ENCODE measurements at places on chromosomes 4 and X.

DNA sequence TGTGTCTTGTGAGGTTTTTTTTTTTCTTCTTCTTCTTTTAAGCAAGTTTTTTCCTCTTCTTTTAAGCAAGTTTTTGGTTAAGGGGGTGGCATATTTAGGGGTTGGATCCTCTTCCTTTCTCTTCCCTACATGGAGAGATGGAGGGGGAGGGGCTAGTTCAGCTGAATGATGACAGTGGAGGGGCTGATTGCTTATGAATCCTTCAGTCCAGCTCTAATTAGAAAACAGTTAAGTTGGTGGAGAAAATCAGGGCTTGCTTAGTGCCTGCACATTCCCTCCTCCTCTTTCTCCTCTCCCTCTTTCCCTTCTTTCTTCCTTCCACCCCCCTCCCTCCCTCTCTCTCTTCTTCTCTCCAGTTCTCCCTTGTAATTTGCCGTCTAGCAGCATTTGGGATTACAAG is 4.4 kb upstream of the HAND2 start:
- no peak for DNase-seq

DNA sequence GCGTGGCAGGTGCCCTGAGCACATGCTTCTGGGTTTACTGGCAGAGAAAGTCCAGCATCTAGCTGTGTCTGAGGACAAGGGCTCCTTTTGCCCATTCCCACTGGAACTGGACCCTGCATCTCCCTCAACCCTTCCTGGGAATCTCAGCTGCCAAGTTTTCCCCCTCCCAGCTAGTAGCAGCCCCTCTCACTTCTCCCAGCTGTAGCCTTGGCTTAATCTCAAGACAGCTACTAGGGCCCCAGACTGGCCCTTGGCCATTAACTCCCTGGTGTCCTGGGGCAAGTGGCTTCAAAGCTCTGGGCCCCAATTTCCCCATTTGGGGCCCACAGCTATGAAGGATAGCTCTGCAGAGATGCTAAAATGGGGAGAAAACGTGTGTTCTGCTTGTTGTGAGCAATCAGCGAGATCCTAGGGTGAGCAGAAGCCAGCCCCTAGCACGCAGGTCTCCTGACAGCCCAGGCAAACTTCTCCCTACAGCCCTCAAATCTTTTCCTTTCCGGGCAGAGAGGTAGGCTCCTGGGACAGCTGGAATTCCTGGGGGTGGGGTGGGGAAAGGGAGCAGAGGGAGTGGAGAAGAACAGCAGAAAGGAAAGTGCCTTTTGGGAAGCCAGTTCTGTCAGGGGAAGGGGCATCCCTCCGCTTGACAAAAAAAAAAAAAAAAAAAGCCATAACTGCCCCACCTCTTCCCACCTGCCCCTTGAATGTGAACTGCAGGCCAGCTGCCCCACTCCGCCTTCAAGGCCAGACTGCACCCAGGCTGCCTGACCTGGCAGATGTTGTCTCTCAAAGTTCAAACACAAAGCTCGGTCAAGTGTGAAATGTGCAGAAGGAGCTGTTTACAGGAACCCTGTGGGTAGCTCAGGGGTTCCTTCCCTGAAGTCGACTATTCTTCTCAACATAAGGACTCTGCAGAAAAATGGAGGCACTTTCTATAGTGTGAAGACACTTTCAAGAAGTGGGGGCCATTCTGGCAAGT is 16.6 kb downstream of the FGD1 start:
- no peak for DNase-seq

DNA sequence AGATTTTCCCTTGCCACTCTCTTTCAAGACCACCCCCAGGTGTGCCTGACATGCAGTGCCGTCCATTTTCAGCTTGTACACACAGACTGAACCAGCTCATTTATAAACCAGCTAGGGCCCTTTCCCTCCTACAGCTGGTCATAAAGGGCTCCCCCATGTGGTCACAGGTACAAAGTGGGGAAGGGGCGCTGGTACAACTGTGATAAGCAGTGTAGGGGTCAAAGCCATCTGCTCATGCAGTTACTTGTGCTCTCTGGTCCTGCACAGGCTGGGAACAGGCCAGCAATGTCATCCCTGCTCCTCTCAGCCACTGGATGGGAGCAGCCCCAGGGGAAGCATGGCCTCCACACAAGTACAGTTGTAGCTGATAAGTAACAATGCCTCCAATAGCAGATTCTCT is 20.6 kb downstream of the GABRQ start:
- DNase-seq = no peak

GRCh38 chr4:137630252-137630651 is 98.0 kb upstream of the PCDH18 start:
- DNase-seq = no peak

DNA sequence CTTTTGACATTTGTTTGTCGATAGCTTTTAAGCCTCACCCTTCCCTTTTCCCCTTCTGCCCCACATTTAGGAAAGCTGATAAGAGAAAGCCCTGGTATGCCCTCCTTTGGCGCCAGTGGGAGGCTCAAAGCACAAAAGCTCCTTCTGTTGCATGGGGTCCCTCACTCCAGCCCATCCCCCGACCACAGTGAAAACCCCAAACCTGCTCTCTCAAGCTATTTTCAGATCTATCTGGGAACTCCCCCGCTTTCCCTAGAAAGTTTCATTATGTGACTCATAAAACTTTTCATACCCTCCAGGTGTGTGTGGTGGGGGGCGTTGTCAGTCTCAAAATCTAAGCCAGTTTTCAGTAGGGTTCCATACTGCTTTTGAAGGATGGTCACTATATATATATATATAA is 259.0 kb upstream of the PCDH7 start:
- no peak for DNase-seq

DNA sequence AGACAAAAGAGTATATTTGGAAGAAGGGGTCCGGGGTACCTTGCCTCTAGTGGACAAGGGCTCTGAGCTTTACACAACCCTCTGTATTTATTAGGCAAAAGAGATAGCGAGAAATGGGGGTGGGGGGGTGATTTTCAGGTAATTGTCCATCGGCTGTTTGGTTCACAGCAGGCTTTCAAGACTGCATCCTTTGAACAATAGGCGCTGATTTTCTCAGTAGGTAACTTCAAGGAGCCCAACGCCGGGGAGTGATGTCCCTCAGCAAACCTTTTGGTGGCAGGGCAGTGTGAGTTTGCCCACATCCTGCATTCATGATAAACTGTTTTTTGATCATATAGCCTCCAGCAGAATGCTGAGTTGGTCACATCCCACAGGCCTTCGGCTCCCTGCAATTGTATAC is 61.6 kb downstream of the KDM5C start:
- no peak for DNase-seq

GRCh38 chr4:70712604-70713452 is 8.9 kb upstream of the RUFY3 start:
- DNase-seq = no peak

DNA sequence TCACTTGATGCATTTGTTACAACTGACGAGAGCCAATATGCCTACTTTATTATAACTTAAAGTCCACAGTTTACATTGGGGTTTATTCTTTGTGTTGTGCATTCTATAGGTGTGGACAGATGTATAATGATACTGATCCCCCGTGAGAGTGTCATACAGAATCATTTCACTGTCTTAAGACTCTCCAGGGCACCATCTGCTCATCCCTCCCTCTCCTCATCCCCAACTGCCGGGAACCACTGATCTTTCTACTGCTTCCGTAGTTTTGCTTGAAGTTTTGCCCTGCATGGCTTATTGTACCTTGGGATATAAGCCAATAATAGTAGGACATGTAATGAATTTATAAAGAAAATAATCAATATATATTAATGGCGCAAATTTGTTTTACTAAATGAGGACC is 137.8 kb upstream of the MSX1 start:
- no peak for DNase-seq

DNA sequence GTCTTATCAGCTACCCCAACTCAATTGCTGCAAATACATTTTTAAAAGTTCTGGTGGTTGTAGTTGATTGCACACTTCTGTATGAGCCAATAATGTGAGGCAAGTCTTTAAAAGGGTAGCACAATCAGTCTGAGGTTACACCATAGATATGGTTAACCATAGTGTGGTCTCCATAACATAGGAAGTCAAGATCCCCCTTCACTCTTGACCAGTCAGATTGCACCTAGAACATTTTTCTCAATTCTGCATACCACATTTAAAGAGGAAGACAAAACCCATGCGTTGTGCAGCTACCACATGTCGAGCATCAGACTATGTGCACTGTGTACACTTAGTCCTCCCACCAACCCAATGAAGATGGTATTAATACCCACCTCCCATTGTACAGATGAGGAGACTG is 26.5 kb upstream of the CYBB start:
- no peak for DNase-seq

- DNase-seq = no peak
These were observed 104.3 kb downstream of the CORIN start for GRCh38 chr4:47733302-47734175.

- DNase-seq = peak; percentile 82
These were observed 1.6 kb downstream of the TRPC3 start for GRCh38 chr4:121950212-121950679.

- no peak for DNase-seq
These were observed 601 bp upstream of the TCEANC start for GRCh38 chrX:13652287-13652793.

DNA sequence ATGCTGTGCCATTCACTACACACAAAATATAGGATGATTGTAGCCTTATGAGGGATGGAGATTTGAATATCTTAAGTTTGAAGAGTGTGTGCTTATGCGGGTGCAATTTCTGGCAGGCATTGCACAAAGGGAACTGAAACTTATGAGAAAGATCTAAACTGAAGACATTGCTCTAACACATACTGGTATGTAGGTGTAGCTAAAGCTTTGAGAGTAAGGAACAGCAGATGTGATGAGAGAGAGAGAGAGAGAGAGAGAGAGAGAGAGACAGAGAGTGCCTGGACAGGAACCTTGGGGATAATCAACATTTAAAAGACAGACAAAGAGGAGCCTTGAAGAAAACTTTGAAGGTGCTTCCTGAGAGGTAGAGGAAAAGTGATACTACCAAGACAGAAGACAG is 379.7 kb downstream of the SPRY1 start:
- DNase-seq = no peak

- no peak for DNase-seq
These were observed 1049.7 kb downstream of the FAT4 start for GRCh38 chr4:126364311-126364911.

DNA sequence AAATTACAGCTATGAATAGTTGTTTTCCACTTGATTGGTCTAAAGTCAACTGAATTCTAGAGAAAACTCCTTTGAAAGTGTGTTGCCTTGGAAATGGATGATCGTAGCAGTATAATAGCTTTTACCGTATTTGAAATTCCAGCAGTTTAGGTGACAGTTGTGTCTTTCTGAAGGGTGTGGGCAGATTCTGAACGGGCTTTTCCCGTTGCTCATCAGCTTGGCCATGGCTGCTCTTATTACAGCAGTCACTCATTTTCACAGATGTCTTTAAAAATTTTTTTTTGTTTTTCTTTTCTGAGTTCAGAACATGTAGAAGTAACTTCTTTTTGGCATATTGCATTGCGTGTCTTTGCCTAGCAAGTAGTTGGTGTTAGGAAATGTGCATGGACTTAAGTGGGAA is 69.6 kb upstream of the SLC4A4 start:
- no peak for DNase-seq

DNA sequence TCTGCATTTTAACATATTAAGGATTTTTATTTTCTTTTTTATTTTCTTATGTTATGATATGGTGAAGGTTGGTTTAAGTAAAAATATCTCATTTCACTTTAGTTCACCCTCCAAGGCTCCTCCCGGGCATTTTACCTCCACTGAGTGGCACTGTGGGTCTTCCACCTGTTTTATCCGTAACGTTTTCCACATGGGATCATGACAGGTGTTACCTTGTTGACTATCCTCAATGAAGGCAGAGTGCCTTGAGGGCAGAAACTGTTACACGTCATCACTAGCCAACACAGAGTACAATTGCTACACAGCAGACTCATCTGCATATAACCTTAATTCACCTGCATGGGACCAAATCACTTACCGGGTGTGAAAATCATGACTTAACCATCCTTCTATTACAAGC is 105.8 kb downstream of the GEMIN8 start:
- DNase-seq = no peak

DNA sequence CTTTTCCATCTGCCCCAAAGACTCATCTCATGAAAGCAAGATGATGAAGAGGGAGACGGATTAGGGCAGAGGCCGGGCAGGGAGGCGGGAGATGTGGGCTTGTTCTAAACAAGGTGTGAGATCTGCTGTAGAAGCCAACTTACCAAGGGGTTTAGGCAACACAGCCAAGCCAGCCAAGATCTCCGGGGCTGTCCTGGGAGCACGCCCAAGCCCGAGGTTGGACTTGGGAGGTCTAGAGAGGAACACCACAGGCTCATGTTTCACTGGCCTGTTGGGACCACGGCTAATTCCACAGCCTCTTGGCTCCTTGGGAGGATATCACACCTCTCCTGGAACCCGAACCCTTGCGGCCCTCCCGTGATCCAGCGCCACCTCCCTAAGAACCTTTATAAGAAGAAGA is 171.4 kb downstream of the CRLF2 start:
- no peak for DNase-seq

DNA sequence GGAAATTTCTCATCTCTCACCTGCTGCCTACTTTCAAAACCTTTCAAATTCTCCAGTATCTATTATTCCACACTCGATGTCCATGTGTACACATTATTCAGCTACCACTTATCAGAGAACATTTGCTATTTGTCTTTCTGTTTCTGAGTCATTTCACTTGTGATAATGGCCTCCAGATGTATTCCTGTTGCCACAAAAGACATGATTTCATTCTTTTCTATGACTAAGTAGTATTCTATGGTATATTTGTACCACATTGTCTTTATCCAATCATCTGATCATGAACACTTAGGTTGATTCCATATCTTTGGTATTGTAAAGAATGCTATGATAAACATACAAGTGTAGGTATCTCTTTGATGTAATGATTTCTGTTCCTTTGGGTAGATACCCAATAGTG is 310.1 kb upstream of the SPOCK3 start:
- DNase-seq = no peak

DNA sequence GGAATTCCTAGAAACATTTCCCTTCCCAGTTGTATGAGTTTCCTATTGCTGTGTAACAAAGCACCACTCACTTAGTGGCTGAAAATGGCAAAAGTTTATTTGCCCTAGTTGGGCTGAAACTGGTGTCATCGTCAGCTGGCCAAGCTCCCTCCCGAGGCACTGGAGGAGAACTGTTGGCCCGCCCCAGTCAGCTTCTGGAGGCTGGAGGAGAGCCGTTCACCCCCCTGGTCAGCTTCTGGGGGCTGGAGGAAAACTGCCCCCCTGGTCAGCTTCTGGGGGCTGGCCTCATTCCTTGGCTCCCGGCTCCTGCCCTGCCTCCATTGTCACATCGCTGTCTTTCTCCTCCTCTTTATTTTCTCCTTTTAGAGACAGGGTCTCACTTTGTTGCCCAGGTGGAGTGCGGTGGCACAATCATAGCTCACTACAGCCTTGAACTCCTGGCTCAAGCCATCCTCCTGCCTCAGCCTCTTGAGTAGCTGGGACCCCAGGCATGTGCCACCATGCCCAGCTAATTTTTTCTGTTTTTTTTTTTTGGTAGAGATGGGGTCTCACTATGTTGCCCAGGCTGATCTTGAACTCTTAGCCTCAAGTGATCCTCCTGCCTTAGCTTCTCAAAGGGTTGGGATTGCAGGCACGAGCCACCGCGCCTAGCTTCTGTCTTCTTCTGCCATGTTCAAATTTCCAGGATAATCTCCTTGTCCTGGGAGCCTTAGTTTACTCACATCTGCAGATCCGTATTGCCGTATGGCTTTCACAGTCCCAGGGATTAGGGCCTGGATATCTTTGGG is 3.2 kb downstream of the RGS12 start:
- no peak for DNase-seq
